Activated CD4-positive, alpha-beta T cell treated with anti-CD3 and anti-CD28 coated beads for 24 hours (primary cell): ENCODE measurements at places on chromosomes 11 and 22.

DNA sequence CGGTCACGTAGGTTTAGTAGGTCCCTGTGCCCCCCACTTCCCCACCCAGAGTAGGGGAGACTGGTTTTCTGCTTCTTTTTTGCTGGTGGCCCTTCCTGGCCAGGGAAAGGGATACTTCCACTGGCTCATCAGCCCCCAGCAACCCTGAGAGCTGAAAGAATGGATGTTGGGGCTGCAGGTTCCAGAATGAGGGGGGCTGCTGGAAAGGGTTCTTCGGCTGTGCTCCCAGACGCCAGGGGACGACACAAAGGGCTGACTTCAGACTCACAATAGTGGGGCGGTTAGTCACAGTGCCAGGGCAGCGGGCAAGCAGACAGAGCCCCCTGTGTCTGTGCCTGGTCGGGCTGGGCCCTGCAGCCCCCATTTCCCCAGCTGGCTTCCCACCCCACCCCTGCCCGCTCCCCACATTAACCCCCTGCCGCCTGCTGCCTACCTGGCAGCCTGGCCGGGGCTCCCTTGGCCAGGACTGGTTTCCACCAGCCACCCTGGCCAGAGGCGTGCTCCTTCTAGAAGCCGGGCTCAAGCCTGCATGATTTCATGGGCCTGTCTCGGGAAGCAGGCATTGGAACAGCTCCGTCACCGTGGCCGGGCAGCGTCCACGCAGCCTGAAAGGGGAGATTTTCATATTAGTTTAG is 79.1 kb upstream of the WNT7B start:
- DNase-seq = no peak

GRCh38 chr11:68213135-68213515 is at the start of gene KMT5B:
TSS of gene KMT5B (minus strand) at chr11:68213296. CDS start at chr11:68190076, 23,220 bp downstream.
- peak; percentile 23 for DNase-seq

DNA sequence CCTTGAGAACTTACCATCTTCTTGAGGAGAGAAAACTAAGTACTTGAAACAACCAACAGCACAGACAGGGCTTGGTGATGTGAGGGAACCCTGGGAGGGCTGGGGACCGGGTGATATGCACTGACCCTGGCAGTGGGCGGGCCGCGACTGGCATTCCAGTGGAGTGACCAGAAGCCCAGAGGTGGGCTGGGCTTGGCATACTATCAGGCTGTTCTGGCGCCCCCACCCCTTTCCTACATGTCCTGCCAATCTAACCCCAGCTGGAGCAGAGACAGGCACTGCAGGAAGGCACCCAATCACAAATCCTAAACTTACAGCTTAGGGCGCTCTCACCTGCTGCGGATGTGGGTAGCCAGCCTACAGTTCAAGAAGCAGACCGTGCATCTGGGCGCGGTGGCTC is 54.0 kb upstream of the GCAT start:
- DNase-seq = no peak

DNA sequence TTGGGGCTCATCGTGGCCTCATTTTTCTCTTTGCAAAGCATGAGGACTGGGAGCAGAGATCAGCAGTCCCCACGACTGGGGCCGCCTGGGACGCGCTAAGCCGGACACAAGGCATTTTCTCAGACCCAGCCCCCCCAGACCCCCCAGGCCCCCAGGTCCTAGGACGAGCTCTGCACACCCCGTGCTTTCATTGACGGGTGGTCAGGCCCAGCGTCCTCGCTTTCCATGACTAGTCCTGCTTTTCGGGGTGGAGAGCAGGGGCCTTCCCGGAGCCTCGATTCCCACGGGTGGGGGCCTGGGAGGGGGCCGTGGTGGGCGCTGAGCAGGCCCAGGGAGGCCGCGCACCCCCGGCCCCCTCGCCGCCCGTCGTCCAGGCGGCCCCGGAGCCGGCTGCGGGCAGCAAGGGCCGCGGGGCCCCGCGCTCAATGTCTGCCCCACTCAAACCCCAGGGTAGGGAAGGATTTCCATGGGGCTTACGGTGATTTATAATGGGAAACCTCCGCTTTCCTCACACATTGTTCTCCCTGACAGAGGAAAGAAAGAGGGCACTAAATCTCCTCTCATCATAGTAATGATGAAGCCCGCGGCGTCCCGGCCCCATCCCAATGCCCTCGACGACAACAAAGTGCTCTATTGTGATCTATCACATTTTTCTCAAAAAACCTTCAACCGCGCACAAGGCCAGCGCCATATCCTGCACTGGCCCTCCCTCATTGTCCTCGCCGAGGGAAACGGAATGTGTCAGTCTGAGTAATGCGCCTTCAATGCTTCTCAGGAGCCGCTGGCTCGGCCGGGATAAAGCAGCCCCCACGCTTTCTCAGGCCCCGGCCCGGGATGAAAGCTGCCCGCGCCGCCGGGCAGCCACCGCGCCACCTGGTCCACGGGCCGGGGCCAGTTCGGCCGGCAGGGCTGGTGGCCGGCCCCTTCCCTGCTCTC is 10.4 kb upstream of the LINC01488 start:
- no peak for DNase-seq

- peak; percentile 56 for DNase-seq
Observed at GRCh38 chr11:63635762-63636465, 21.7 kb upstream of the PLAAT3 start.

DNA sequence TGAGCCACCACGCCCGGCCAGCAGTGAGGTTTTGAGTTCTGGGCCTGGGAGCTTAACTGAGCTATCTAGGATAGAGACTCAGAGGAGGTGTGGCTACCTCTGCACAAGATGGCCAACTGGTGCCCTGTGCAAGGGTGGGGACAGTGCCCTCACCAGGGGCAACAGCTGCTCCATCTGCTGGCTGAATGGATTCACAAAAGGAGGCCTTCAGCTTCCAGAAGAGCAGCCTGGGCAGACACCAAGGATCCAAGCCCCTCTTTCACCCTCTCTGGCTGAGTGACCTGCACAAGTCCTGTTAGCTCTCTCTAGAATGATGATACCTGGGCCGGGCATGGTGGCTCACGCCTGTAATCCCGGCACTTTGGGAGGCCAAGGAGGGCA is 33.5 kb upstream of the BAIAP2L2 start:
- DNase-seq = no peak

DNA sequence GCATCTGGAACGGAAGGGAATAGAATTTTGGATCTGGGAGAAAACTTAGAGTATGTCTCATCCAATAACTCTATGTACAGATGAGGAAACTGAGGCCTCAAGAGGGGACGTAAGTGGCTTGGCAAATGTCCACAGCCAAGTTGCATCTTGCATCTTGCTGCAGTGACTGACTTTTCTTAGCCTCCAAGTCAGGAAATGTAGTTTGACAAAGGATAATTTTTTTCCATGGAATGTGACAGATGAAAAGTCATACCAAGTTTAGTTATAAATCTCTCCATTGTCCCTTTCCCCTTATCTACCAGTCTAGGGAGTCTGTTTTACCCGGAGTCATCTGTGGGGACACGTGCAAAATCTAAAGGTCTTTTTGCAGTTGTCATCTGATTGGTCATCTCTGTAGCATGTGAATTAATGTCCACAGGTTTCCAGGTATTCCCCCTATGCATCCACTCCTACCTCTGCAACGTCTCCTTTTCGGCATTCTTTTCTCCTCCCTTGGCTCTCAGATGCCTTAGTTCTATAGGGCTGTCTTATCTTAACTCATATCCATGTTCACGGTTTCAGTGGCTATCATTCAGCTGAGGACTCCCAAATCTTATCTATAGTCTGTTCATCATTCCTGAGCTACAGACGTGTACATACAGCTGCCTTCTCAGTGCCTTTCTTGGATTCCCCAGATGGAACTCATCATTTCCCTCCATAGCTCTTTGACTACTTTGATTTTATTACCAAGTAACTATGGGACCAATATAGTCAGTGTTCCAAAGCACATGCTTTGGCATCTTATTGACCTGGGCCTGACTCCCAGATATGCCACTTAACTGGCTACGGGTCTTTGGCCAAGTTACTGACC is 139.5 kb upstream of the TIMP3 start:
- no peak for DNase-seq

- DNase-seq = no peak
Observed at GRCh38 chr22:25853501-25854284, 111.7 kb downstream of the MYO18B start.

DNA sequence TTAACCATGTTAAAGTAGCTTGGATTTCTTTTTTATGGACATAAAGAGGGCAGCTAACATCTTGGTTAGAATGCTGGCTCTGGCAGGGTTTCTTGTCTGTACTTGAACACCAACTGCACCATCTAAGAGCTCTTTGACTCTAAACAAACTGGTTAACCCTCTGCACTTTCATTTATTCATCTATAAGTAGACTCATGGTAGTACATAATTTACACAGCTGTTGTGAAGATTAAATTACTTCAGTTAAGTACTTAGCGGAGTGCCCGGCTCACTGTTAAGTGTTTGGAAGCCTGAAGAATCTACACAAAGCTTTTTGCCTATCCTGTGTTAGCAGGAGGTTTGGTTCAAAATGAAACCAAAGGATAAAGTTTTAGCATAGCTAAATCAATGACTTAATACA is 846.2 kb upstream of the API5 start:
- no peak for DNase-seq

GRCh38 chr11:60182541-60183330 is at the start of gene MS4A6A:
TSS of gene MS4A6A (minus strand) at chr11:60183083. CDS start at chr11:60181727, 1,356 bp downstream.
- no peak for DNase-seq
